ENCODE measurements at places on chromosomes 13 and 19. TPM values are rescaled to one million over a fixed set of nuclear protein-coding genes. Genes with fewer than 3 reads are reported as not detected.

ONECUT3 gene
- total RNA-seq: not detected

PLK5 gene
- 0.36 TPM for total RNA-seq

SLC25A42 gene
- 6.8 TPM for total RNA-seq

NLRP11 gene
- total RNA-seq: not detected

MEIS3 gene
- 14.3 TPM for total RNA-seq

LILRB2 gene
- 2.5 TPM for total RNA-seq

EBI3 gene
- total RNA-seq: 2.8 TPM

KLF5 gene
- total RNA-seq: 3.6 TPM

C19orf33 gene
- total RNA-seq: 18.2 TPM

FXYD3 gene
- total RNA-seq: 3.7 TPM

ZNF541 gene
- total RNA-seq: not detected

GRCh38 chr13:20136781-20137703, 23.8 kb downstream of the GJA3 start:
- no peaks in the 10 kb centered on the region for H3K36me3 ChIP-seq
- peaks cover 20% of the 10 kb centered on the region for H3K27me3 ChIP-seq
- peak; percentile 32 for DNase-seq
- no peak overlapping the region for H3K27ac ChIP-seq
- H3K4me1 ChIP-seq: no peaks in the 10 kb centered on the region

GRCh38 chr13:78595495-78596398, 7.6 kb downstream of the POU4F1 start:
- H3K4me3 ChIP-seq: peak overlapping the region; percentile 16
- no peaks in the 10 kb centered on the region for H3K36me3 ChIP-seq
- no peak overlapping the region for H3K27ac ChIP-seq
- H3K4me1 ChIP-seq: peaks cover 14% of the 10 kb centered on the region
- DNase-seq: no peak

- DNase-seq: no peak
- no peak overlapping the region for H3K4me3 ChIP-seq
- no peak overlapping the region for H3K27ac ChIP-seq
- no peaks in the 10 kb centered on the region for H3K4me1 ChIP-seq
Measured at GRCh38 chr19:16676101-16676798, 15.3 kb downstream of the TMEM38A start.

- H3K27me3 ChIP-seq: no peaks in the 10 kb centered on the region
- H3K27ac ChIP-seq: no peak overlapping the region
- H3K4me1 ChIP-seq: peaks cover 8% of the 10 kb centered on the region
- H3K36me3 ChIP-seq: no peaks in the 10 kb centered on the region
- no peak overlapping the region for H3K4me3 ChIP-seq
Measured at GRCh38 chr19:15443838-15444237, 5.9 kb downstream of the WIZ start.

GRCh38 chr19:5245631-5246553, 94.7 kb downstream of the PTPRS start:
- peaks cover 12% of the 10 kb centered on the region for H3K36me3 ChIP-seq
- no peak overlapping the region for H3K27ac ChIP-seq
- peaks cover 4% of the 10 kb centered on the region for H3K4me1 ChIP-seq
- H3K27me3 ChIP-seq: no peaks in the 10 kb centered on the region

- H3K27ac ChIP-seq: no peak overlapping the region
- DNase-seq: no peak
- H3K27me3 ChIP-seq: peaks cover 16% of the 10 kb centered on the region
- H3K4me1 ChIP-seq: no peaks in the 10 kb centered on the region
- H3K36me3 ChIP-seq: no peaks in the 10 kb centered on the region
Measured at GRCh38 chr13:20171364-20171763, 10.5 kb upstream of the GJA3 start.

DNA sequence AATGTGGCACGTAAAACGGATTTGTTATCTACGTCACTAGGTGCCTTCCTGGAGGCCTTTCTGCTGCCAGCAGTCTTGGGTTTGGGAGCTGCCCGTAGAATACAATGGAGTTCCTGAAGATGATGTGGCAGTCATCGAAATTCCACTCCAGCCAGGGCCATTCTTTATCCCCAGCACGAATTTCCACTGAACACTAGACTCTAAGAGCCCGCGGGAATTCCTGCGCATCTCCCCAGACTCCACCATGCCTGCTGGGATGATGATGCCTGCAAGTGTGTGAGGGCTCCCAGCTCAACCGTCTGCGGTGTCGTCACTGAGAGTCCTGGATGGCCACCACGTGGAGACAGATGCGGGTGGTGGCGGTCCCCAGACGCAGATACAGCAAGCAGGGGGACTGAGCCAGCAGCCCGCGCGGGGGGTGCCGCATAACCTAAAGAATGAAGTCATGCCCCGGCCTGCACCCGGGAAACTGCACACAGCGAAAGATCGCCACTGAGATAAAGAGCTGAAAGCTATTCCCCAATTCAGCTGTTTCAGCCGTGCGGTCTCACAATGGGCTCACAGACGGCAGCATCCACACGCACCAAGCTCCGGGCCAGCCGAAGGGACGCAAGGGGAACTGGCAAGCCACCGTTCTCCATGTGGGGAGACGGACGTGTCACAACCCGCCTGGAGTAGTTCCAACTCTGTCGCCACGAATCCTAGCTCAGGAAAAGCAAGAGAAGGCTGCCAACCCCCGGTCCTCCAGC, 41.1 kb downstream of the COL4A1 start:
- H3K4me1 ChIP-seq: peaks cover 100% of the 10 kb centered on the region
- H3K36me3 ChIP-seq: peaks cover 8% of the 10 kb centered on the region
- H3K27ac ChIP-seq: peak overlapping the region; percentile 70
- H3K27me3 ChIP-seq: no peaks in the 10 kb centered on the region

DNA sequence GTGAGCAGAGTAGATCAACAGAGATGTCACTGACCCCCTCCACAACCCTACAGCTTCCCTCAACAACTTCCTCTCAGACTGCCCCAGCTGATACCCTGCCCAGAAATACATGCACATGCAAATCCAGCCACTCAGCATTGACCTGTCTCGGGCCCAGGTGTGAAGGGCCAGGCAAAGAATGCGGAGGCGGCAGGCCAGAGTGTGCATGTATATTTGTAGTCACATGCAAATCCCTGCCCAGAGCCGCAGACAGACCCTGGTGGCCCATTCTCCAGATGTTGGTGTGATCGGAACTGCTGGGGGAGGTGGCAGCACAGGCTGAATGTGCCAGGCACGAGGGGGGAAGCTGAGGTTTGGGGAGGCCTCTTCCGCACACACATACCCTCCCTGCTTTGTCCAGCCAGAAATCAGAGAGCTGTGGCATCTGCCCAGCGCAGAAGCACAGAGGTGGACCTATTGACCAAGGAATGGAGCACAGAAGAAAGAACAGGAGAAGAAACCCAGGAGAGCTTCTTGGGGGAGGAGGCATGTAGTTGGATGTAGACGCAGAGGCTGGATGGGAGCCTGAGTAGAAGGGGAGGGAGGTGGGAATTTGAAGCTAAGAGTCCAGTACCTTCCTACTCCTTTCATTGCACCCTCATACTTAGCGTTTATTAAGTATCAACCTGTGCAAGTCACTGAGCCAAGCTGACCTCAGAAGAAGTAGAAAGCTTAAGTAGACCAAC, 14.4 kb downstream of the MEF2B start:
- H3K36me3 ChIP-seq: no peaks in the 10 kb centered on the region
- no peak overlapping the region for H3K27ac ChIP-seq
- no peak for DNase-seq
- no peaks in the 10 kb centered on the region for H3K4me1 ChIP-seq

- H3K4me1 ChIP-seq: no peaks in the 10 kb centered on the region
- H3K27ac ChIP-seq: no peak overlapping the region
- no peaks in the 10 kb centered on the region for H3K36me3 ChIP-seq
- no peak overlapping the region for H3K4me3 ChIP-seq
- H3K27me3 ChIP-seq: no peaks in the 10 kb centered on the region
- no peak for DNase-seq
Measured at GRCh38 chr19:30556230-30556711, 184.1 kb downstream of the ZNF536 start.

DNA sequence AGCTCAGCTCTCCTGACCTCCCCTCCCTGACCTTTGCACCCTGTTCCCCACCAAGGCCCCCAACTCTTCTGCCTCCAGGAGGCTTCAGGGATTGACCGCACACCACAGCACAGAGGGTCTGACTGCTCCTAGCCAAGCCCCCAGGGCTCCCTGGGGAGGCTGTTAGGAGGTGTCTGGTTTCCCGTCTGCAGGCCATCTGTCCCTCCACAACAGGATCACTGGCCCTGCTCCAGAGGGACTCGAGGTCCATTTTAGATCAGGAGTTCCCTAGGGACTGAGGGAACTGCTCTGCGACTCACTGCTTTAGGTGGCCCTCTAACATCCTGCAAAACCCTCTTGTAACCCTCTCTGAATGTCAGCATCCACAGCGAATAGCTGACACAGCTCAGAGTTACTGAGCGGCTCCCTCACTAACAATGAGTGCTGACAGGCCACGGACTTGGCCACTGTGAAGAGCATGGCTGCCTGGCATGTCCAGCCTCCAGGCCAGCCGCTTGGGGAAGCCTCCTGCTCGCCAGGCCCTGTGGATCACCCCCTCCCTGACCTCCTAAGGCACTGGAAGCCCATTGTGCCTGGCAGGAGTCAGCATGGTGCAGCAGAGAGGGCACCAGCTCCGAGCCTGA, 17.7 kb downstream of the GRIK5 start:
- H3K27ac ChIP-seq: no peak overlapping the region
- peaks cover 5% of the 10 kb centered on the region for H3K4me1 ChIP-seq
- no peak for DNase-seq
- no peaks in the 10 kb centered on the region for H3K27me3 ChIP-seq

DNA sequence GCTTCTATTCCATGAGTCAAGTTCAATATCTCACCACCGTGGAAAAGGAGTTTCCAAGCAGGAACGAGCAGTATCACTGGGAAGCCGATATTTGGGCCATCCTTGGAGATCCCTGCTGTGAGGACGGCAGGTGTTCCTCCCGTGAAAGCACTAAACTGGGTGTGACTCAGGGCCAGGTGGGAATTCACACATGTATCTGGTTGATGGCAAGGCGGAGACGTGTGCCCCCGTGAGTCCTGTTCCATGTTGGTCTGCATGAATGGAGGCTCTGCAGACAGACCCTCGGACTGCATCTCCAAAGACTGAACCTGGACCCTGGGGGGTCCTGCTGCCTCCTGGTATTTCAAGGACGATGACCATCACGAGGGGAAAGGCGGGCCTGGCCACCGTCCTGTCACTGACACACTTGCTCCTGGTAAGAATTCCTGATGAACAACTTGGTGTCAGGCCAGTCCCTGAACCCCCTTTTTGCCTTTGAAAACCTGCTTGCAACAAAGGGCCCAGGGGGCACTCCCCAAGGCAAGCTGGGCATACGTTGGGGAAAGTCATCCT, 22.8 kb upstream of the GAS6 start:
- no peak overlapping the region for H3K27ac ChIP-seq
- H3K27me3 ChIP-seq: no peaks in the 10 kb centered on the region
- H3K4me3 ChIP-seq: no peak overlapping the region

DNA sequence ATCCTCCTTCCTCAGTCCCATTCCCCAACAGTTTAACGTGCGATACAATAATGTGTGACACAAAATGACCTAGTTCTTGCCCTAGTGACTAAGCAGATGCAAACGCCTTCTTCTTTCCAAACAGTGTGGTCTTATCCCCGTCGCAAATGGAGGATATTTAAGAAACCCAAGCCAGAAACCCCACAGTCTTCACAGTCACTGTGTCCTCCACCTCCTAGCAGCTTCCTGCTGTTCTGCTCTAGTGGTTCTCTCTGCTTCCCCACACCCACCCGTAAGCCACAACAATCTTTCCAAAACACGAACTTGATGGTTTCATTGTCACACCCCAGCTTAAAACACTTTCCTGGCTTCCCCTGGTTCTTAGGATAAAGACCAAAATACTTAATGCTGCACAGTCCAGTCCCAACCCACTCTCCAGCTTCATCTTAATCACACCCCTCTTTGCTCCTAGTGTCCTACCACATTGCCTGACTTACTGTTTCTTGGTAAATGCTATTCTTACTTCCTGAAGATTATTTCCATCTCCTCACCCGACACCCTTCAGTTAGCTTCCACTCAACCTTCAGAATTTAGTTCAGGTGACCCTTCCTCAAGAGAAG, 32.3 kb downstream of the ITM2B start:
- H3K36me3 ChIP-seq: no peaks in the 10 kb centered on the region
- H3K4me1 ChIP-seq: peaks cover 3% of the 10 kb centered on the region
- no peak for DNase-seq
- H3K27ac ChIP-seq: no peak overlapping the region
- no peak overlapping the region for H3K4me3 ChIP-seq

DNA sequence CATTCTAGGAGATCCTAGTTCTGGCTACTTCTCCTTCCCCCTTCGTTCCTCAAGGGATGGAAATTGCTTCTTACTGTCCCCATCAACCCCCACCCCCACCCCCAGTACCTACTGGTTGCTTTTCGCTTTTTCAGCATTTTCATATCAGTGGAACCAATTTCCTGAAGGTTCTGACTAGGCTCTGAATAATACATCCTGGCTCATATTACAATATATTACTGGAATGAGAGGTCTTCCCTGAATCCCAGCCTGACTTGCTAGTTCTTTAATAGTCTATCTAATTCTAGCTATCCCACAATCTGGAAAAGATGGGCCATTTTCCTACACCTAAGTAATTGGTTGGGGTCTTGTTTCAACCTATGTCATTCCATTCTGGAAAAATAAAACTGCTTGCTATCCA, 207.4 kb downstream of the COG6 start:
- H3K4me1 ChIP-seq: no peaks in the 10 kb centered on the region
- H3K27ac ChIP-seq: no peak overlapping the region
- no peak for DNase-seq
- H3K36me3 ChIP-seq: no peaks in the 10 kb centered on the region
- no peak overlapping the region for H3K4me3 ChIP-seq

DNA sequence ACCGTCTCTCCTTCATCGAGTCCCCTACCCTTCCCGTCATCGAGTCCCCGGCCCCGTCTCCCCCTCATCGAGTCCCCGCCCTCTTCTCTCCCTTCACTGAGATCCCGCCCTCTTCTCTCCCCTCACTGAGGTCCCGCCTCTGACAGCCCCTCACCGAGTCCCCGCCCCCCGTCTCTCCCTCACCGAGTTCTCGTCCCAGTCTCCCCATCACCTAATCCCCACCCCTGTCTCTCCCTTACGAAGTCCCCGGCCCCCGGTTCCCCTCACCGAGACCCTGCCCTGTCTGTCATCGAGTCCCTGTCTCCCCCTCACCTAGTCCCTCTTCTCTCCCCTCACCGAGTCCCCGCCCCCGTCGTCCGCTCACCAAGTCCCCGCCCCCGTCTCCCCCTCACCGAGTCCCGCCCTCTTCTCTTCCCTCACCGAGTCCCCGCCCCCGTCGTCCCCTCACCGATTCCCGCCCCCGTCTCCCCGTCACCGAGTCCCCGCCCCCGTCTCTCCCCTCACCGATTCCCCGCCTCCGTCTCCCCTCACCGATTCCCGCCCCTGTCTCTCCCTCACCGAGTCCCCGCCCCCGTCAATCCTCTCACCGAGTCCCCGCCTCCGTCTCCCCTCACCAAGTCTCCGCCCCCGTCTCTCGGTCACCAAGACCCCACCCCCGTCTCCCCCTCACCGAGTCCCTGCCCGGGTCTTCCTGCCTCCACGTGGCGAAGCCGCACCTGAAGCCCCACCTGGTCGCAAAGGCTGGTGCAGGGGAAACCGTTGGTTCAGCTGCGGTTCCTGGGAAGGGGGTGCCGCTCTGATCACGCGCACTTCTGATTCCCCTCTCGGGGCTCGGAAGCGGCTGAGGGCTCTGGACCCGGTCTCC, 23.9 kb upstream of the ZNF846 start:
- peak; percentile 98 for DNase-seq
- H3K36me3 ChIP-seq: no peaks in the 10 kb centered on the region
- peaks cover 15% of the 10 kb centered on the region for H3K4me1 ChIP-seq
- H3K27ac ChIP-seq: peak overlapping the region; percentile 98
